ENCODE measurements at places on chromosomes 16 and 17. TPM values are rescaled to one million over a fixed set of nuclear protein-coding genes. Genes with fewer than 3 reads are reported as not detected.

- no peak for DNase-seq
These were observed 296.7 kb upstream of the IRX5 start for GRCh38 chr16:54633943-54634362.

DNA sequence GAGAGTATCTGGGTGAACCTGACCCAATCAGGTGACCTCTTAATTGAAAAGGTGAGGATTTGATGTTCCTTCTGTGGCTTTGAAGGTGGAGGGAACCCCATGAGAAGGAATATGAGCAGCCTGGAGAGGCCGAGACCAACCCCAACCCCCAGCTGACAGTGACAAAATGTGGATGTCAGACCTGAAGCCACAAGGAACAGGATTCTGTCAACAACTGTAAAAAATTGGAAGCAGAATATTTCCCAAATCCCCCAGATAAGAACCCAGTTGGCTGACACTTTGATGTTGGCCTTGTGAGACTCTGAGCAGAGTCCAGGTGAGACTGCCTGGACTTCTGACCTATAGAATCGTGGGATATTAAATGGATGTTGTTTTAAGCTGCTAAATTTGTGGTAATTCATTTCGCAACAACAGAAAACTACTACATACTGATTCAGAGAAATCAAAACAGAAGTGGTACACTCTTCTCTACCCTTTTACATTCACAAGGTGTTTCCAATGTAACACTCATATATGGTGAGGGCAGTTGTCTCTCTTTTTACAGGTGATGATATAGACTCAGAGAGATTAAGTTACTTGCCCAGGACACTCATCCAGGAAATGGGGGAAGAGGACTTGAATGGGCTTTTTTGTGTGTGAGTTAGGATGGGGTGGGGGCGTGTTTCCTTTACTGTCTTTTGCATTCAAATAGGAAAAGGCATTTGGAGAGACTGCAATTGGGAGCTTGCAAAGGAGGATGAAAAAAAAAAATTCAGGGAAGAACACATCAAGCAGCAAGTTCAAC is 29.8 kb upstream of the SALL1 start:
- DNase-seq: no peak

The GDPD3 gene
- 6.6 TPM for total RNA-seq

DNA sequence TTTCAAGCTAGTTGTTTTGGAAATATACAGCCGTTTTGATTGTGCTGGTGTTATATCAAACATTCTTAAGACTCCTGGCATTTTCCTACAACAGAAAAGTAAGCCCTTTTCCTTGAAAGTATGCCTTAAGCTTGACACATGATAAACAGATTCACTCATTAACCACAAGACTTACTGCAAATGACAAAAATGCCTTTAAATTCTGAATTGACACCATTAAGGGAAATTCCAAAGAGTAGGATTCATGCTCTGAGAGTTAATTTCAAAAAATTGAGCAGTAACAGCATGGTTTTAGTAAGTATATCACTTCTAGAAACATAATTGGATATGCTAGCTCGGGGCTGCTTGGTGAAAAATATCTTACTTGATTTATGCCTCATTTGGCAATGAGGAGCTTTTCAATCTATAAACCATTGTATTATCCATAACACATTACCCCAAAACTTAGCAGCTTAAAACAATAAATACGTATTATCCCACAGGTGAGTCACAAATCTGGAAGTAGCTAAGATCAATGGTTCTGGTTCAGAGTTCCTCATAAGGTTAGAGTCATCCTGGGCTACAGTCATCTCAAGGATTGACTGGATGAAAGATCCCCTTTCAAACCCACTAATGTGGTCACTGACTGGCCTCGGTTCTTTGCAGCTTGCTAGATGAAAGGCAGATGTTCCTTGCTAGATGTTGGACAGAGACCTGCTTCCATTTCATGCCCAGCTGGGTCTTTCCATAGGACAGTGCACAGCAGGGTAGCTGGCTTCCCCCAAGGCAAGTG is 8.2 kb upstream of the PHAF1 start:
- DNase-seq: no peak

GRCh38 chr17:45305530-45306087 is 11.2 kb downstream of the MAP3K14 start:
- no peak for DNase-seq

GRCh38 chr17:33261820-33262219 is 31.3 kb downstream of the ASIC2 start:
- no peak for DNase-seq

GRCh38 chr16:81066681-81067080 is 10.4 kb downstream of the C16orf46 start:
- no peak for DNase-seq

DNA sequence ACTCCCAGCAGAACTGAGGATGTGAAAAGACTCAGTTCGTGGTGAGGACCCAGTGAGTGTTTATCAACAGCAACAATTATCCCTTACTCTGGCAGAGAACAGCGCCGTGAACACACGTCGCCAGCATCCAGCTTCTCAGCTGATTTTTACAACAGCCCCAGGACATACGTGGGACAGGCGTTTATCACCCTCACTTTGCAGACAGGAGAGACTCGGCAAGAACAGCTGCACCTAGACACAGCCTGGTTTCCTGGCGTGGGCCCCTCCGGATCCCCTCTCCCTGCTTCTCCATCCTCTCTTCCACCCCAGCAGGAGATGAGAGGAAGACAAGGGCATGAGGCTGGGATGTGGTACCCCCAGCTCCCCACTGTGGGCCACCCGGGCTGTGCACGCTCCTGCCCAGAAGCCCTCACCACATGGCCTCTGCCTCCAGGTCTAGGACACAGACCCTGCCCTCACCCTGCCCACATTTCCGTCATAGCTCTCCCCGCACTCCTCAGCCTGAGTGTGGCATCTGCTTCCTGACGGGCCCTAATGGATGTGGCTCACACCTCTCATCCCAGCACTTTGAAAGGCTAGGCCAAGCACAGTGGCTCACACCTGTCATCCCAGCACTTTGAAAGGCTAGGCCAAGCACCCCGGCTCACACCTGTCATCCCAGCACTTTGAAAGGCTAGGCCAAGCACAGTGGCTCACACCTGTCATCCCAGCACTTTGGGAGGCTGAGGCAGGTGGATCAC is 17.5 kb downstream of the ABR start:
- DNase-seq: no peak

GRCh38 chr17:77476931-77477805 is 336.4 kb downstream of the SEC14L1 start:
- DNase-seq: no peak

The KRT33B gene
- not detected for total RNA-seq

DNA sequence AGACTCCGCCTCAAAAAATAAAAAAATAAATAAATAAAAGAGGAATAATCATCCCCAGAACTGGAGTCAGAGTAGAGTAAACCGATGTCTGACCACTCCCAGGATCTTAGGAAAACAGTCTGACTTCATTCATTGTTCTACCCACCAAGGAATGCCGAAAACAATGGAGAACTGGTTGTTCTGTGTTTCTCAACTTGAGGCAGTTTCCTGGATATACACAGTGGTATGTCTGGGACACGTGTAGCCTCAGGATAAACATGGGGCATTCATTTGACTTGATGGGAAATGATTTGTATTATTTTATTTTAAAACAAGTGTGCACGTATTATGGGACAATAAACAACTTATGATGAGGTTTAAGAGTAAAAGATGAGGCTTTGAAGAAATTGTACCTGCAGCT is 32.8 kb upstream of the PAFAH1B1 start:
- DNase-seq: no peak
